ENCODE measurements at places on chromosomes 2 and 18.

DNA sequence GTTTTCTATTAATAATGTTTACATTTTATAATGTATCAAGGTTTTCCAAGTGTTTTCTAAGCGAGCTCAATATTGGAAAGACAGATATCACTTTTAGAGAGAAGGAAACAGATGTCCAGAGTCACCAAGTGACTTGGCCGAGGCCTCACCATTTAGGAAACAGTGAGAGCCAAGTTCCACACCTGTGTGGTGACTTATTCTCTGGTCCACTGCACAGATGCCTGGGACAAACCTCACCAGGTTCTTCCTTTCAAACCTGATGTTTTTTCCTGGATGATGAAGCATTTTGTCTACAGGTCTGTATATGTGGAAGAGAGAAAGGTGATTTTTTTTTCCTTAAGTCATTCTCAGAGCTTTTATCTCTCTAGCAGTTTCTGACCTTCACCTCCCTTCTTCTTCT, 280.7 kb downstream of the LPIN1 start:
- DNase-seq: no peak

DNA sequence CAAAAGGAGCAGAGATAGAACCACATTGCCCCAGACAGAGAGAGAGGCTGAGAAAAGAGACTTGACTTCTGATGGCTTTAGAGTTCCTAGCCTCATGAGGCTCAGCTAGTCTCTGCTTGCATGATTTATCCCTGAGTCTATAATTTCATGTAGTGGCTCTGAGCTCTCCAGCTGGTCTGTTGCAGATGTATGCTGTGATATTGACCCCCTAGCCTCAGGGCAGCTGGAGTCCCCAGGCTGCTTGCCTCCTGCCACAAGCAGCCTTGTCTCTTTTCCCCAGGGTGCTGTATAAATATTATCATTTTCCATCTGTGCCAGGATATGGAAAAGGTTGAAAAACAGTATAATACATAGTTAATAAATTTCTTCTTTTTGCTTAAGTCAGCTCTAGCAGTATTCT, 467.6 kb upstream of the CWC22 start:
- no peak for DNase-seq

DNA sequence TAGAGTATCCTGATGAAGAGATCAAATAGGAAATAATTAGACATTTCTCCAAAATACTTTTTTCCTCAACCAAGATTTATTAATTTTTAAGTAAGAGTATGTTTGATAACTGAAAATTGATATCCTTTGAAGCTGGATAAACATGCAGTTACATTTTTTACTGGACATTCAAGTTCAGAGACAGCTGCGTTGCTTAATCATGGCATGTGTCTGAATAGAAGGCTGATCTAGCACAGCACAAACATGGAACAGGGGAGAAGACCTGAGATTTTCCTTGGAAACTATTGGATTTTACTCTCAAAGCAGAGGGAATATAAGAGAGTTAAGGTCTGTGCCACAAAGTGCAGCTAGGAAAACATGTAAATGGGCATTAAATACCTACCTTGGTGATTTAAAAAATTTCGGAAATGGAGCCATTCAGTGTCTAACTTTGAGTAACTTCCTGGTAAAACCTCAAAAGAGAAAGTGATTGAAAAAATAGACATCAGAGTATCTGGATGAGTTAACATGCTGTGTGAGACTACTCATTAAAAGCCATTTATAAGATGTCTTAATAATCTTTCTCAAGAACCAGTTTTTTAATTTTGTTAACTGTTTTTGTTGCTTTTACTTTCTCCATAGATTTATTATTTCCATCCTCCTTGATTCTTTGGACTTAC, 31.8 kb downstream of the CRIM1 start:
- no peak for DNase-seq

DNA sequence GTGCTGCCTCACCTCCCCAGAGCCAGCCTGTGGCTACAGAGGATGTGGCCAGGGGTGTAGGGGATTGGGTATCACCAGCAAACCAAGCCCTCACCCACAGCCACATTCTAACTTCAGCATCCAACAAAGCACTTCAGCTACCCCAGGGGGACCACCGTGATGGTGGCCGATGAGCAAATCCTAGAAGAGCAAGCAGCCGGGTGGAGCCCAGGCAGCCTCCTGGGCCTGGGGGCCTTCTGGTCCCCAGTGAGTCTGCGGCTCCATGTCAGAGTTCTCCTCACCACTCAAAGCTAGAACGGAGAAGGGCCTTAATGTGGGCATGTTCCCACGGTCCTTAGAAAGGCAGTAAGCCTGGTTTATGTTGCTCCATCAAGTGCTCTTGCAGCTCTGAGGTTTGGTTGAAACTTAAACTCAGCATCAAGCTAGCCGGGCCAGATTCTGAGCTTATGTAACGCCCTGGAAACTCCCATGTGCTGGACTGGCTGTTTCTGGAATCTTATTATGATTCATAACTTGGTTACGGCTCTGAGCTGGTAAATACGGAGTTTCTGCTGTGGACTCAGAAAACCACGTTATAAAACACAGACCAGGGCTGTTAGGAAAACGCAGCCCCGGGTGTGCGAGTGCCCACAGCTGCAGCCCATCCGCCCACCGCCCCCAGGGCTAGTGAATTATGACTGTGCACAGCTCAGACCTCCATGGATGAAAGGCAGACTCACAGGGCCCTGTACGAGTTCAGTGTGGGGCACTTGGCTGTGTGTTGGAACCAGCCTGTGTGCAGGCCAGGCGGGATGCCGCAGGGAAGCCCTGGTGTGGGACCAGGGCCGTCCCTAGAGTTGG, 99.8 kb downstream of the SEPTIN10 start:
- no peak for DNase-seq

- no peak for DNase-seq
Measured at GRCh38 chr18:9135912-9136314, 668 bp upstream of the ANKRD12 start.

- DNase-seq: no peak
Measured at GRCh38 chr18:68219872-68220271, 495.0 kb downstream of the TMX3 start.

DNA sequence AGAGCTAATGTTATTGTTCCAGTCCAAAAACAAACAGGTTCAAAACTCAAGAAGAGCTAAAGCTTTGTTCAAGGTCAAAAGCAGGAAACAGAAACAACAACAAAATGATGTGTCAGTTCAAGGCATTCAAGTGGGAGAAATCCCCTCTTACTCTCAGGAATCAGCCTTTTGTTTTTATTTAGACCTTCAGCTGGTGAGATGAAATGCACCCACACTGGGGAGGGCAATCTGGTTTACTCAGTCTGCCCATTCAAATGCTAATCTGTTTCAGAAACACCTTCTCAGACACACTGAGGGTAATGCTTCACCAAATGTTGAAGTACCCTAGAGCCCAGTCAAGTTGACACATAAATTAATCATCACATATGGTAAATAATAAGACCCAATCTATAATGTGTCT, 150.6 kb downstream of the TMX3 start:
- no peak for DNase-seq

DNA sequence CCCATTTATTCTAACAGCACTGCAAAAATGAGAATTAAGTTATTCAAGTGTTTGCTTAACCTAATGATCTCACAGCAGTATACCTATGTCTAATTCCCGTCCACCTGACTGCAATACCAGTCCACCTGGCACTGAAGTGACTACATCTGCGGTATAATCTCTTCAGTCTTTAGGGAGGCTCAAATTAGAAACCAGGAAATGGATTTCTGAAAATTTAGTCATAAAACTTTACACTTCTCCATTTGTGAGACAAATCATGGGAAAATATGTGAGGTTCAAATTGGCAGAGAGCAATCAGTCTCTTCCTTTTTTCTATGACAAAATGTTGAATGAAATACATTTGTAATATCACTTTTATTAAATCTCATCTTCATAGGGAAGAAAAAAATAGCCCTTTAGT, 33.0 kb downstream of the FTCDNL1 start:
- no peak for DNase-seq

Measured in T-cell (primary cell).